Right lobe of liver (tissue), 6 donors: ENCODE measurements at places on chromosomes 6 and 20.

GRCh38 chr6:24157886-24158285 is 31.9 kb downstream of the NRSN1 start:
- no peak overlapping the region for H3K27ac ChIP-seq
- no peak overlapping the region for H3K4me3 ChIP-seq
- no peaks in the 10 kb centered on the region for H3K27me3 ChIP-seq
- no peak for DNase-seq

- no peaks in the 10 kb centered on the region for H3K27me3 ChIP-seq
- H3K4me3 ChIP-seq: no peak overlapping the region
- H3K36me3 ChIP-seq: no peaks in the 10 kb centered on the region
These were observed 75.5 kb downstream of the DOK5 start for GRCh38 chr20:54550776-54551396.

- DNase-seq: no peak
- no peaks in the 10 kb centered on the region for H3K36me3 ChIP-seq
- H3K27me3 ChIP-seq: no peaks in the 10 kb centered on the region
- H3K4me3 ChIP-seq: no peak overlapping the region
- H3K27ac ChIP-seq: no peak overlapping the region
These were observed 90.3 kb downstream of the TBC1D7 start for GRCh38 chr6:13238017-13238416.

GRCh38 chr6:132365281-132365907 is 35.9 kb downstream of the MOXD1 start:
- no peaks in the 10 kb centered on the region for H3K36me3 ChIP-seq
- no peaks in the 10 kb centered on the region for H3K4me1 ChIP-seq
- H3K4me3 ChIP-seq: no peak overlapping the region
- DNase-seq: no peak

DNA sequence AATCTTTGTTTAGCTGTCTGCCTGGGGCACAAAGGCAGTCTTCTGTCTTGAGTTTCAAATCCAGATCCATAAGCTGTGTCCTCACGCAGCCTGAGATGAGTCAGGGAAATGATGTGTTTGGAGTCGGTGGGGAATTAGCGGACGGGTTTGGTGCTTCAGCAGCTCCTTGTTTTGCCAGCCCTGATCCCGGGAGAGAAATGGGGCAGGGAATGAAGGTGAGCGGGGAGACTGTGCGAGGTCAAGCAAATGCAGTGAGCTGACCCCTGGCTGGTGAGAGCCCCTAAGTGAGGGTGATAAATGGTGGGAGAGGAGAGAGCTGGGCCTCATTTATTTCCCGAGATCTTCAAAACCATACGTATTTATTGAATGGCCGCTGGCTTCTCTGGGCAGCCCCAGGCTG is 21.6 kb downstream of the DUSP22 start:
- H3K36me3 ChIP-seq: no peaks in the 10 kb centered on the region
- H3K27me3 ChIP-seq: no peaks in the 10 kb centered on the region
- H3K4me3 ChIP-seq: no peak overlapping the region
- H3K4me1 ChIP-seq: peaks cover 21% of the 10 kb centered on the region

GRCh38 chr6:4903751-4904370 is 100.0 kb downstream of the RPP40 start:
- H3K27me3 ChIP-seq: no peaks in the 10 kb centered on the region
- no peaks in the 10 kb centered on the region for H3K36me3 ChIP-seq
- no peak overlapping the region for H3K27ac ChIP-seq
- H3K4me1 ChIP-seq: peaks cover 19% of the 10 kb centered on the region
- no peak overlapping the region for H3K4me3 ChIP-seq

DNA sequence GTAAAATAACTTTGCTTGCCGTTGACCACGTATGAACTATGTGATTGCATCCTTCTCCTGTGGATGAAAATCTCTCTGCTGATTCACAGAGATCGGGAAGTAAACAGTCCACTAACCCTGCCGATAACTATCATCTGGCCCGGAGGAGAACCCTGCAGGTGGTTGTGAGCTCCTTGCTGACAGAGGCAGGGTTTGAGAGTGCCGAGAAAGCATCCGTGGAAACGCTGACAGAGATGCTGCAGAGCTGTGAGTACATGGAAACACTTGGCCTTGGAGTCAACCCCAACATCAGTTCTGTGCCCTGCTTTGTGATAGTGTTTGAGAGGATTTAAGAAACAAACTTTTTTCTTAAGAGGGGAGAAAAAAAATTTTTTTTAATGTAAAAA is 937 bp downstream of the TAF8 start:
- H3K36me3 ChIP-seq: peaks cover 5% of the 10 kb centered on the region
- peaks cover 23% of the 10 kb centered on the region for H3K4me1 ChIP-seq

DNA sequence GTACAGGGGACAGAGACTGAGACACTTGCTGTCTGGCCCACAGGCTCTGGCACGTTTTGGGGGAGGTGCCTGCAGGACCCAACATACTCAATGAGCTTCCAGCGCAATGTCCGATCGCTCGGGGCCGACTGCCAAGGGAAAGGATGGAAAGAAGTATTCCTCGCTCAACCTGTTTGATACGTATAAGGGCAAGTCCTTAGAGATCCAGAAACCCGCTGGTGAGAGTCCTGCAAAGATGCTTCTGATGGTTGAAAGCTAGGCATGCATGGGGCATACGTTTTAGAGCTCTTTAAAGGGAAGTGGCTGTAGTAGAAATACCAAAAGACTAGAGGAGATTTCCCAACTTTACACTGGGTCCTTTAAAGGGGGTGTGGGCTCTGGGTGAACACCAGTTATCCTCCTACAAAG is 2.2 kb downstream of the PRRC2A start:
- H3K36me3 ChIP-seq: peaks cover 45% of the 10 kb centered on the region
- H3K4me1 ChIP-seq: peaks cover 8% of the 10 kb centered on the region
- DNase-seq: no peak
- H3K27me3 ChIP-seq: no peaks in the 10 kb centered on the region
- H3K27ac ChIP-seq: no peak overlapping the region

GRCh38 chr20:14785065-14785743 is 447.8 kb upstream of the FLRT3 start:
- no peaks in the 10 kb centered on the region for H3K27me3 ChIP-seq
- H3K4me3 ChIP-seq: no peak overlapping the region
- no peak for DNase-seq
- H3K36me3 ChIP-seq: no peaks in the 10 kb centered on the region
- H3K27ac ChIP-seq: no peak overlapping the region
- no peaks in the 10 kb centered on the region for H3K4me1 ChIP-seq

GRCh38 chr6:3176562-3177355 is 19.4 kb upstream of the TUBB2A start:
- DNase-seq: no peak
- H3K4me3 ChIP-seq: no peak overlapping the region
- H3K4me1 ChIP-seq: no peaks in the 10 kb centered on the region
- H3K36me3 ChIP-seq: no peaks in the 10 kb centered on the region
- no peak overlapping the region for H3K27ac ChIP-seq

- no peak overlapping the region for H3K27ac ChIP-seq
- no peaks in the 10 kb centered on the region for H3K36me3 ChIP-seq
- no peaks in the 10 kb centered on the region for H3K4me1 ChIP-seq
These were observed 311.3 kb upstream of the FERMT1 start for GRCh38 chr20:6434131-6434530.

GRCh38 chr6:138540468-138540867 is 41.2 kb upstream of the NHSL1 start:
- no peak overlapping the region for H3K4me3 ChIP-seq
- H3K4me1 ChIP-seq: no peaks in the 10 kb centered on the region
- H3K27me3 ChIP-seq: no peaks in the 10 kb centered on the region
- no peak for DNase-seq
- H3K36me3 ChIP-seq: no peaks in the 10 kb centered on the region

GRCh38 chr6:161100072-161100471 is 108.5 kb downstream of the MAP3K4 start:
- no peak overlapping the region for H3K4me3 ChIP-seq
- no peaks in the 10 kb centered on the region for H3K36me3 ChIP-seq
- no peaks in the 10 kb centered on the region for H3K27me3 ChIP-seq
- no peaks in the 10 kb centered on the region for H3K4me1 ChIP-seq
- no peak for DNase-seq
- no peak overlapping the region for H3K27ac ChIP-seq

GRCh38 chr6:112464901-112465665 is 118.0 kb downstream of the RFPL4B start:
- H3K4me1 ChIP-seq: no peaks in the 10 kb centered on the region
- H3K27ac ChIP-seq: no peak overlapping the region
- no peak overlapping the region for H3K4me3 ChIP-seq
- no peaks in the 10 kb centered on the region for H3K36me3 ChIP-seq
